ENCODE measurements at places on chromosomes 2 and 18.

DNA sequence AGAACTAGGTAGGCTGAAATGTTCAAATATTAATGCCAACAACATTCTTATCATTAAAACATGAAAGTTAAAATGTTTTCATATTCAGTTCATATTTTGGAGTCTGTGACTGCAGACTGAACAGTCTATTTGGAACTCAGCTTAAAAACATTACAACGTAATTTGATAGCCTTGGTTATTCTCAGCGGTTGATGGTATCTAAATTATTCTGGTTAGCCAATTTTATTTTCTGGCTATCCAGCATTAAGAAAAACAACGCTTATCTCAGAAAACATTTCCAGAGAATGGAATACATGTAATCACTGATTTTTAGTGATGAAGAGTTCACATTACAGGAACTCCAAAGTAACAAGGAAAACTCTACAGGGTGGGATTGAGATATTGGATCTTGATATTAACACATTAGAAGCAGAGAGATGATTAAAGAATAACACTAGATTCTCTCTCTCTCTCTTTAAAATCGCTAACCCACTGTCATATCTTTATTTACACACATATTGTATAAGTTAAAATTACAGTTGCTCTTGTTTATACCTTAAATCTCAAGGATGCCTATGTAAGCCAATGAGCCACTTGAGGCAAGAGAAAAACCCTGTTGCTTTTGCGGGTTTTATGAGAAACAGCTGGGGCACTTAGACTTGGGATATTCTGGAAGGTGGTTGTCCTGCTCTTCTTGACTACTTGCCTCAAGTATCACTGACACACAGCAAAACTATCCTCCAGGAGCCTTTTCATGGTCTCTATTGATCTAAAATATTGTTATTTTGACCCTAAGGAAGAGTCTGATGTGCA is 84.9 kb downstream of the ICOS start:
- DNase-seq = no peak

GRCh38 chr2:183244300-183244844 is 120.1 kb downstream of the NUP35 start:
- no peak for DNase-seq

DNA sequence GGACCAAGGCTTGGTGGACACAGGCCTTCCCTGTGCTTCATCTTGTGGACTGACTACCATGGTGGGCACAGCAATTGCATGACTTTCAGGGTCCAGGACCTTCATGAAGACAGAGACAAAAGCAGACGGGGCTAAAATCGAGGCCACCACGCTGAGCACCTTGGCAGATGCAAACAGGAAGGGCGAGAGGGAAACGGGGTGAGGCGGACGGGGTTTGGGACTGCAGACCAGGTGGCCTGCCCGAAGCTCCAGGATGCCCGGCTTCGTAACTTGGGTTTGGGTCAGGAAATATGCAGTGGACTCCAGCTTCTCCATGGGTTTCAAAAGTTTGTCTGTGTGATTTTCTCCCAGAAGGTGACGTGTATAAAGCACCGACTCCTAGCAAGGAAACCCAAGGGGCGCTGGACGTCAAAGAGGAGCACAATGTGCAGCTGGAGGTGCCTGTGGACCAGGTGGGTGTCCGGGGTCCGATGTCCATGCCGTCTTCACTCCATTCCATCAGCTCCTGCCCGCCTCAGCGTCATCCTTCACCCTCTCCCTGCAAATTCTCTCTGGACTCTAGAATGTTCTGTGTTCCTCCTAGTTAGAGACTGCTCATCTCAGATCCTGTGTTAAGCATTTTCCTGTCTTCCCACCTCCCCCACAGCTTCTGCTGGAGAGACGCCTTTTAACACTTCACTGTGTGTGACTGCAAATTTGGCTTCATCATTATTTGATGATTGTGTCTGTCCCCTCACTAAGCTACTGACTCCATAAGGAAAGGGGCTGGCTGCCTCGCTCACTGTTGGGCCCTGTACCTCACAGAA is 65.8 kb downstream of the DCDC2C start:
- DNase-seq = no peak

DNA sequence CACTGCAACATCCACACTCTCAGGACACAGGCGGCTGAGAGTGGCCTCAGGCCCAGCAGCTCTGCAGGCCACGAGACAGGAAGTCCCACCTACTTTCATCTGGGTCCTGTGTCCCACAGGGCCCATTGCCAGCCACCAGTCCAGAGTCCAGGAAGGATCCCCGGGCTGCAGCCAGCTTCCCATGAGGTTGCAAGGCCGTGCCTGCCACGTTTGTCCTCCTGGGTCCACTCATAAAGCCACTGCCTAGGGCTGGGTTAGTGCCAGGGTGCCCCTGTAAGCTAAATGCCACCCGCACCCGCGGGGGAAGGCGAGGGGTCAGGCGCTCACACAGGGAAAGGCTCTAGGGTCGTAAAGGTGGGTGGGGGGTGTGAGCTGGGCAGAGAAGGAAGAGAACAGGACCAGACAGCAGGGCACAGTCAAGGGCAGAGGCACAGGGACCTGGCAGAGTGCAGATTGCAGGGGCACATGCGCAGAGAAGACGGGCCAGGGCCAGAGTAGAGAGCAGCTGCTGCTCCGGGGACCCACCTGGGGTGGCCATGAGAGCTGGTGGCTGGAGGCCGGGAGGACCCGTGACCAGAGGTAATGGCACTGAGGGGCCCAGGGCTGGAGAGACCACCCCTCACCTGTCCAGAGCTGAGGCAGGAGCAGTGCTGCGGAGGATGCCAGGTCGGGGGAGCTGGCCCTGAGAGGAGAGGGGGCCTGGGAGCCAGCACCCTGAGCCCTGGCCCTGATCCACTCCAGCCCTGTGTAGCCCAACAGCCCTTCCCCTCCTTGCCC is 8.0 kb downstream of the AGXT start:
- no peak for DNase-seq

GRCh38 chr2:200021449-200022114 is 66.2 kb downstream of the MAIP1 start:
- DNase-seq = no peak

Measured in SHP77 treated with DMSO at 0.1 percent for 48 hours (cell line).